T follicular helper cell (primary cell): ENCODE measurements at places on chromosomes 1 and 21.

DNA sequence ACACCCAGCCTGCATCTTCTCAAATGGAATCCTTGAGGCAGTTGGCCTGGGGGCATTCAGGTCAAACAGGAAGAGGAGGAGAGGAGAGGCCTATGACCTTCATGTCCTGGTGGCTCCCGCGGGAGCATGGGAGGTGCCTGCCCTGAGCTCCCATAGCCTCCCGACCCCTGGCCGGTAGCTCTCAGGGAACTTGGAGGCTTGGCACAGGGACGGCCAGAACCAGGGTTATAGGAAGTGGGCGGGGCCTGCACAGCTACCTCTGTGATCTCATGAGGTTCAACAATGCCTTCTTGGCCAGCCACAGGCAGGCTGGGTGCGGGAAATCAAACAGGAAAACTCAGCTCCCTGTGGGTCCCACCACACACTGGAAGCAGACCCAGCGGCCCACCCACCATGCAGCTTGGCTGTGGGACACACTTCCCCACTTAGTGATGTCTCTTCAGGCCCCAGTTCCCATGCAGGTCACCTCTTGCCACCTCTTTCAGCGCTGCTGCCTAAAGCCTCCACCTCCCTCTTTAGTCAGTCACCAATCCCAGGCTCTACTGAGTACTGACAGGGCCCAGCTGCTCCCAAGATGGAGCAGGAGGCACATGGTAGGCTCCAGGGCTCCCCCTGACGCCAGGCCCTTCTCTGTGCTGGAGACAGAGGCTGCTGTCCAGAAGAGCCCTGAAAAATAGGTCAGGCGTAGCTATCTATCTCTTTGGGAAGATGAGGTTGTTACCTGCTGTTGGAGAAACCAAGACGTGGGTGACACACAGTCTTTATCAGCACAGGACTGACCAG lies at the start of gene SLFNL1:
Gene SLFNL1 (minus strand): TSS at position 200 of the 783 bp plus-strand sequence. CDS start 1,065 bp downstream, outside the sequence.
- DNase-seq, result no peak

- DNase-seq, result peak; percentile 81
Measured at GRCh38 chr1:248838357-248839167, 538 bp downstream of the ZNF672 start.

- DNase-seq, result no peak
Measured at GRCh38 chr1:208741296-208741695, 497.1 kb upstream of the PLXNA2 start.

GRCh38 chr1:46181343-46182260 lies 5.3 kb upstream of the P3R3URF start:
- no peak for DNase-seq

- DNase-seq, result no peak
Measured at GRCh38 chr21:27475363-27475955, 508.6 kb upstream of the ADAMTS5 start.

DNA sequence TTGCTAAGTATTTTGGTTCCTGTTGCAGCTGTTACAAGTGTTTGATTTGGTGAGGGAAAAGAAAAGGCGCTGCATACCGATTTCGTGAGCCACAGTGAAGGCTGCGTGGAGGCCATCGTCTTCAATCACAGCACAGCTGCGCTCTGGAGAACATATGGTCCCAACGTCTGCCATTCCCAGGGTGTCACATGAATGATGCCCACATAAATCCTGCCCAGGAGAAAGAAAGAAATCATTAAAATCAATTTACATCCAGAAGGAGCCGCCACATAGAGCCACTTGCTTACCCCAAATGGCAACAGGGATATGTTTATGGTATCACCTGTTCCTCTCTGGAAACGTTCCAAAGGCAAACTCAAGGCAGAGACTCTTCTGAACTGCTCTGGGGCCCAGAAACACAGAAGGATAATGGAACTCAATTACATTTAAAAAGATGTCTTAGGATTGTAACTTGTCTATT lies 12.2 kb downstream of the ADAMTS5 start:
- DNase-seq, result no peak

DNA sequence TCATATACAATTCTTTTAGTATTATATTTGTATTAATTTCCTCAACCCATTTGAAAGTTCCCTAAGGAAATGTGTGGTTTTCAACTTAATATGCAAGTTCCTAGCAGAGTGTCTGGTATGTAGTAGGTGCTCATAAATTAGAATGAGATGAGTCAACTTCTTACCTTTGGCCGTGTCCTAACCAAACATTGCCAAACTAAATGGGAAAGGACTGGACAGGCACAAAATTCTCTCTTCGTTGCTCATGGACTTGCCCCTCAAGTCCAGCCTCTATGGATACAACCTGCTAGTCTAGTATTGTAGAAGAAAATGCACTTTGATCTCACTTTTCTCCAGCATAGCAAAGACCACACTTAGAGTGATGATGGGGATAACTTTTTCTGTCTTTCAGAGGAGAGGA lies 11.6 kb upstream of the MRPS14 start:
- DNase-seq, result no peak

- DNase-seq, result no peak
Measured at GRCh38 chr1:204316164-204316563, 43.6 kb downstream of the PLEKHA6 start.

- no peak for DNase-seq
Measured at GRCh38 chr21:45069711-45070110, 4.7 kb upstream of the ADARB1 start.

DNA sequence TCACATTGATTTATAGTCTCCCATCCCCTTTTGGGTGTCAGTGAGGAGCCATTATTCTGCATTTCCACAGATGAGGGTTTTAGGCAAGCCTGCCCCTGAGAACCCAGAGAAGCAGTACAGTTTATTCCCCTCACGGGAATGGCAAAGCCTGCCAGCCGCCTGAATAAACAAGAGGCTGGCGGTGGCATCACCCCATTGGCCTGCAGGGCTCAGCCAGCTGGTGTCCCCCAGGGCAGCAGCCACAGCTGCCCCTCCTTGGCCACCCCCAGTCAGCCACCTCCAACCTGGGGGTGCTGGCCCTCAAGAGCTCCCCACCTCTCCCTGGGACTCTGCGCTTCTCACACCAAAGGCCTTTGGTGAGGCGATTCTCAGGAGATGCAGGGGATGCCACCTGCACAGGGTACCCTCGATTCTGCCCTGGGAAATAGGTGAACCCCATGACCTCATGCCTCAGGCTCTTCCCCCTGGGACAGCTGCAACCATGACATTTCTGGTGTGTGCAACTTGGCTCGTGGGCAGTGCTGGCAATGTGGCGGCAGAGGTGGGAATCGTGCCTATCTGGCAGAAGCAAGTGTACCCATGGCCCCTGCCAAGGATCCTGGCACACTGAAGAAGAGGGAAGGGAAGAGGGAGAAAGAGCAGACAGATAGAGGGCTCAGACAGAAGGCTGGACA lies 14.0 kb downstream of the OLFML2B start:
- DNase-seq, result no peak

GRCh38 chr1:2204415-2205190 lies 10.0 kb upstream of the FAAP20 start:
- no peak for DNase-seq

- no peak for DNase-seq
Measured at GRCh38 chr21:41808094-41808493, 41.2 kb upstream of the RIPK4 start.

DNA sequence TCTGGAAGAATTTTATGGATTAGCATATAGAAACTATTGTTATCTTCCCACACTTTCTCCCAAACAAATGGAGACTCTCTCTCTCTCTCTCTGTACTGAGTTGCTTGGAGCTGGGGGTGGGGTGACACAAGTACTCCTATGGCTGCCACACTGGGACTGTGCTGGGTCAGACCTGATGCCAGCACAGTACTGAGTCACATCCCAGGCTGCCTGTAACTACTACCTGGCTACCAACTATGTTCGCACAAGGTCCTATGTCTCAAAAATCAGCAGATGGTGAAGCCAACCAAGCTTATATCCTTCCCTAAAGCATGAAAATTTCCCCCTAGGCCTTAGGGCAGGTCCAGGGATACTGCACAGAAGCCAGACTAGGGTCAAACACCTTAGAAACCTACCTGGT lies 66.6 kb downstream of the FAF1 start:
- no peak for DNase-seq
